CD4-positive, CD25-positive, alpha-beta regulatory T cell (primary cell): ENCODE measurements at places on chromosomes 13 and 19. TPM values are rescaled to one million over a fixed set of nuclear protein-coding genes. Genes with fewer than 3 reads are reported as not detected.
A peak's percentile ranks its signal among the peaks of the same experiment; 100 is the strongest.

DNA sequence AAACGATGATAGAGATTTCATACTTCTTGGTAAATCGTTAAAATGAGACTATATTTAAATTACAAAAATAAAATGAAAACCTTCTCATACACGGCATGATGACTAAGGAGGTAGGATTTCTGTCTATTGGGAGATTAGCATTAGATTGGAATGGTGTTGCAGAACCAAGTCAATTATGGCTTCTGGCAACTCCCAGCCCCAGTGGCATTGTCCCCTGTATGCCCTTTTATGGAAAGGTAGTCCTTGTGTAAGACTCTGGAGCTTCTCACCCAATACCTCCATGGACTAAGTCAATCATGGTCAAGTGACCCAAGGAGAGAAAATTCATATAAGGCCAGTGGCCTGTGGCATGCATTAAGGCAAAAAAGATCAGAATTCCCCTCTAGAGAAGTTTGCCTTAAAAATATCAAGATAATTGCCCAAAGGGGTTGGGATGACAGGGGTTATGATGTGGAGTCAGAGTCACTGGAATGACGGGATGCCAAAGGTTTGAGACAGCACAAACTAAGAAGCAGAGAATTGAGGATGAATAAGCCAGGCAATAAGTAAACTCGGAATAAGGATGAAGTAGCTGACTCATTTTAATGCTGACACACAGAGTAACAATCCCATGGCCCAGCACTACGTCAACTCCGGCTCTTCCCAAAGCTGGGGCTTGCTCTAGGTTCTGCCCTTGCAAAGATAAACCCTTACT is 57.8 kb upstream of the POSTN start:
- no peak overlapping the region for H3K4me3 ChIP-seq
- no peaks in the 10 kb centered on the region for H3K4me1 ChIP-seq
- H3K27me3 ChIP-seq, result no peaks in the 10 kb centered on the region
- no peak for DNase-seq

GRCh38 chr19:19514215-19514657 is 1.1 kb downstream of the TSSK6 start:
- no peak overlapping the region for H3K27ac ChIP-seq
- H3K27me3 ChIP-seq, result no peaks in the 10 kb centered on the region
- peaks cover under 1% of the 10 kb centered on the region for H3K36me3 ChIP-seq
- H3K4me1 ChIP-seq, result peaks cover 24% of the 10 kb centered on the region

DNA sequence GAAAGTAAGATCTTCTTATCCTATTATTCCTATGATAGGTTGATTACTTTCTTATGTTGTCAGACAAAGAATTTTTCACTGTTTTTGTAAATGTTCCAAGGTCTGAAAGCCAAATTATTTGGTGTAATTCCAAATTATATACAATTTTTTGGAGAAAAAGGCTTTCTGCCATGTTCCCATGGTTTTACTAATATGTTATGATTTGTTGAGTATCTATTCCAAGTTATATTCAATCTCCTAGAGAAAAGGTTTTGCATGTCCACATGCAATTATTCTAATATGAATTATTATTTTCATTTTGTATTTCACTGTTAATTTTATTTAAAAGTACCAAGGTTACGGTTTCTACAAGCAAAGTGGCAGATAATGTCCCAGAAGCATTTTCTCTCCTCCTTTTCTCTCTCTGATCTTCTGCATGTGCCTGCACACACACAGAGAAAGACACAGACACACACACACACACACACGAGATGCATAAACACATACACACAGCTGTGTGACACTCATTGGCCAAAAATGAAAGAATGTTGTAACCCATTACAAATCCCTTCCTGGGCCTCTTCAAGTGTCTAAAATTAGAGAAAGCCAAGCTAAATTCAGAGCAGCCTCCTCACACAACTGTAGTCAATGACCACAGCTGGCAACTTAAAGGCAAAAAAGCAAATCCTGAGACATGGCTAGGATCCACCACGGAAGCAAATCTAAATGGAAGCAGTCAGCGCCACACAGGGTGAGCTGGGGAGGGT is 621.0 kb downstream of the EFNB2 start:
- H3K36me3 ChIP-seq, result no peaks in the 10 kb centered on the region
- H3K27ac ChIP-seq, result no peak overlapping the region
- H3K27me3 ChIP-seq, result no peaks in the 10 kb centered on the region
- H3K4me3 ChIP-seq, result no peak overlapping the region

- peaks cover 6% of the 10 kb centered on the region for H3K36me3 ChIP-seq
- H3K27me3 ChIP-seq, result no peaks in the 10 kb centered on the region
- H3K4me1 ChIP-seq, result no peaks in the 10 kb centered on the region
- H3K4me3 ChIP-seq, result no peak overlapping the region
- DNase-seq, result no peak
Measured at GRCh38 chr19:37931881-37932655, 25.1 kb downstream of the SIPA1L3 start.

GRCh38 chr13:46179491-46179908 is 2.5 kb downstream of the LCP1 start:
- DNase-seq, result peak; percentile 79
- H3K27me3 ChIP-seq, result no peaks in the 10 kb centered on the region
- H3K4me1 ChIP-seq, result peaks cover 81% of the 10 kb centered on the region
- peak overlapping the region; percentile 94 for H3K27ac ChIP-seq
- no peaks in the 10 kb centered on the region for H3K36me3 ChIP-seq

- peaks cover 52% of the 10 kb centered on the region for H3K4me1 ChIP-seq
- H3K36me3 ChIP-seq, result peaks cover 10% of the 10 kb centered on the region
- H3K27me3 ChIP-seq, result no peaks in the 10 kb centered on the region
Measured at GRCh38 chr19:34172661-34173192, 423 bp downstream of the LSM14A start.

- no peak overlapping the region for H3K27ac ChIP-seq
- H3K4me3 ChIP-seq, result no peak overlapping the region
- H3K27me3 ChIP-seq, result no peaks in the 10 kb centered on the region
- peaks cover 60% of the 10 kb centered on the region for H3K36me3 ChIP-seq
- DNase-seq, result no peak
Measured at GRCh38 chr19:16836115-16837034, 7.2 kb downstream of the SIN3B start.

GRCh38 chr13:74000876-74001275 is 133.3 kb downstream of the KLF12 start:
- no peak for DNase-seq
- H3K27ac ChIP-seq, result no peak overlapping the region
- no peak overlapping the region for H3K4me3 ChIP-seq
- no peaks in the 10 kb centered on the region for H3K27me3 ChIP-seq
- H3K4me1 ChIP-seq, result peaks cover 6% of the 10 kb centered on the region
- no peaks in the 10 kb centered on the region for H3K36me3 ChIP-seq

DNA sequence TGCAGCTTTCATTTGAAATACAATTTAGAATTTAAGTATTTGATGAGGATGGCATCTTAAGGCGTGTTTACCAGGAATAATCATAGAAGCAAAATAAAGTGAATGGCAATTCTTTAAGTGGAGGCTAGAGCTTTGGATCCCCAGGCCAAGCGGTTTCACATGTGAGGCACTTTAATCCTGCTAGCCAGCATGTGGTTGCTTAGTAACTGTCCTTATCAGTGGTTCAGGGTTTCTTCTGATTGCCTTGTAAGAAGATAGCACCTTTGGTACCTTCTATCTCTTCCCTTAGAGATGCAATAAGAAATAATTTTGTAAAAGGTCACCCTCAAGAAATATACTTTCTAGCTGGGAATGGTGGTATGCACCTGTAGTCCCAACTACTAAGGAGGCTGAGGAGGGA is 38.9 kb upstream of the SERP2 start:
- H3K4me3 ChIP-seq, result no peak overlapping the region
- H3K36me3 ChIP-seq, result no peaks in the 10 kb centered on the region
- no peak for DNase-seq
- no peak overlapping the region for H3K27ac ChIP-seq
- no peaks in the 10 kb centered on the region for H3K27me3 ChIP-seq

DNA sequence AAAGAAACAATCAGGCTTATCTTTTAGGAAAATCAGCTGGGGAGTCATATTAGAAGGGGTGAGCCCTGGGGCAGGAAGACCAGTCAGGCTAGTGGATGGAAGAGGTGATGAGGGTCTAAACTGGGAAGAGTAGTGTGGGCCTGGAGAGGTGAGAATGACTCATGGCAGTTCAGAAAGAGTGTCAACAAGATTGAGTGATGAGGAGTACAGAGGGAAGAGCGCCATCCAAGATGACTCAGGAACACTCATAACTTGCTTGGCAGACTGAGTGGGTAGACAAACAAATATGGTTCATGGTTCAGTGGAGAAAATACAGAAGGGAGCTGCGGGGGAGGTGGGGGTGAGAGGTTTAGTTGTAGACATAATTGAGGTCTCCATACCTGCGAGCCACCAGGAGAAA is 17.3 kb upstream of the CLDN10 start:
- H3K36me3 ChIP-seq, result no peaks in the 10 kb centered on the region
- H3K4me3 ChIP-seq, result no peak overlapping the region
- no peak overlapping the region for H3K27ac ChIP-seq
- H3K4me1 ChIP-seq, result no peaks in the 10 kb centered on the region

- no peak overlapping the region for H3K4me3 ChIP-seq
- no peaks in the 10 kb centered on the region for H3K4me1 ChIP-seq
- H3K27ac ChIP-seq, result no peak overlapping the region
- no peaks in the 10 kb centered on the region for H3K36me3 ChIP-seq
Measured at GRCh38 chr13:110457361-110457760, 104.2 kb downstream of the RAB20 start.

DNA sequence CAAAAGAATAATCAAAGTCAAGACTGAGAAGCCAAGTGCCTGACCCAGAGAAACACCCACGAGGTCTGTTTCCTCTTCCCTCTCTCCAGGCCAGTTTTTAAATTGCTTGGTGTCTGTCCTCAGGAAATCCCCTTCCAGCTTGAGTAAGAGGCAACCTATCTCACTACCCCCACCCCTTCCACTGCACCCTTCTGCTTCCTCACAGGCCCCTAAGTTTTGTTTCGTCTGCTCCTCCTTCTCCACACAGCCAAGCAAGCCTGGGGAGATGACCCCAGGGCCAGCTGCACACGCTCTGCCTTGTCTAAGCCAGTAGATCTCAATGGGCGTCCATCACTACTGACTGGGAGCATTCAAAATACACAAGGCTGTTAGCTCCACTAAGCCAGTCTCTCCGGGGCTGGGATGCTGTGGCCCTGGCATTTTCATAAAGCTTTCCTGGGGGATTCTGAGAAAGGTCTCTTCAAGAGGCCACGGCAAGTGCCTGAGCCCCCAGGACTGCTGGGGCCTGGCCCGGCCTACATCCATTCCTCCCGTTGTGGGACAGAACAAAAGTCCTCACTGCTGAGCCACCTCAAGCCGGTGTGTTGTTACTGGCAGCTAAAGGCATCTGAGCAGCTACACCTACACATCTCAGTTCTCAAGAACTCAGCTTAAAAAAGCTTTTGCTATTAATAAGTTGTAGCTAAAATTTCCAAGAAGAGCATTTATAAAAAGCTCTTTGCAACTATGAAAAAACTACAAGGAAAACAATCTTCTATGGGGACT is 14.9 kb upstream of the IL4I1 start:
- peak overlapping the region; percentile 29 for H3K27ac ChIP-seq
- DNase-seq, result no peak
- no peaks in the 10 kb centered on the region for H3K27me3 ChIP-seq
- H3K4me3 ChIP-seq, result no peak overlapping the region

DNA sequence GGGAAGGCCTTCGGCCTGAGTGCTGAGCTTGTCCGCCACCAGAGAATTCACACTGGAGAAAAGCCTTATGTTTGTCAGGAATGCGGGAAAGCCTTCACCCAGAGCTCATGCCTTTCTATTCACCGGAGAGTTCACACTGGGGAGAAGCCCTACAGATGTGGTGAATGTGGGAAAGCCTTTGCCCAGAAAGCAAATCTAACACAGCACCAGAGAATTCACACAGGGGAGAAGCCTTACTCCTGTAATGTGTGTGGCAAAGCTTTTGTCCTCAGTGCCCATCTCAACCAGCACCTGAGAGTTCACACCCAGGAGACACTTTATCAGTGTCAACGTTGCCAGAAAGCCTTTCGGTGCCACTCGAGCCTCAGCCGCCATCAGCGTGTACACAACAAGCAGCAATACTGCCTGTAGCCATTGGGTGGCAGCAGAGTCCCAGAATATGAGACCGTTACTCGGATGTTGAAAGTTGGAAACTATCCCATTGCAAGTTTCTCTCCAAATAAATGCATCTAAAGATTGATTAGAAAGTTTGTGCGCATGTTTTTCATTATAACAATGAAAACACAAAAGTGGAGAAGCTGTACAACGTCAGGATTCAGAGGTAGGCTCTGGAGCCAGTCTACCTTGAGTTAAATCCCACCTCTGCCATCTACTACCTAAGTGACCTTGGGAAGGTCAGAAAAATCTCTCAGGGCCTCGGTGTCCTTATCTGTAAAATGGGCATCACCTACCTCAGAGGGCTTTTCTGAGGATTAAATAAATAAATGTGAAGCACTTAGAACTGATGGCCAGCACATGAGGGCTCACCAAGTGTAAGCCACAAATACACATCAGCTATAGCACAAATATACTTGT is 21.1 kb downstream of the ZNF473 start:
- H3K4me3 ChIP-seq, result no peak overlapping the region
- H3K4me1 ChIP-seq, result peaks cover 14% of the 10 kb centered on the region
- peaks cover 50% of the 10 kb centered on the region for H3K36me3 ChIP-seq
- no peak overlapping the region for H3K27ac ChIP-seq
- no peaks in the 10 kb centered on the region for H3K27me3 ChIP-seq

GRCh38 chr13:110379905-110380341 is 72.8 kb downstream of the COL4A2 start:
- H3K4me1 ChIP-seq, result no peaks in the 10 kb centered on the region
- no peak overlapping the region for H3K4me3 ChIP-seq
- H3K36me3 ChIP-seq, result no peaks in the 10 kb centered on the region
- H3K27ac ChIP-seq, result no peak overlapping the region

DNA sequence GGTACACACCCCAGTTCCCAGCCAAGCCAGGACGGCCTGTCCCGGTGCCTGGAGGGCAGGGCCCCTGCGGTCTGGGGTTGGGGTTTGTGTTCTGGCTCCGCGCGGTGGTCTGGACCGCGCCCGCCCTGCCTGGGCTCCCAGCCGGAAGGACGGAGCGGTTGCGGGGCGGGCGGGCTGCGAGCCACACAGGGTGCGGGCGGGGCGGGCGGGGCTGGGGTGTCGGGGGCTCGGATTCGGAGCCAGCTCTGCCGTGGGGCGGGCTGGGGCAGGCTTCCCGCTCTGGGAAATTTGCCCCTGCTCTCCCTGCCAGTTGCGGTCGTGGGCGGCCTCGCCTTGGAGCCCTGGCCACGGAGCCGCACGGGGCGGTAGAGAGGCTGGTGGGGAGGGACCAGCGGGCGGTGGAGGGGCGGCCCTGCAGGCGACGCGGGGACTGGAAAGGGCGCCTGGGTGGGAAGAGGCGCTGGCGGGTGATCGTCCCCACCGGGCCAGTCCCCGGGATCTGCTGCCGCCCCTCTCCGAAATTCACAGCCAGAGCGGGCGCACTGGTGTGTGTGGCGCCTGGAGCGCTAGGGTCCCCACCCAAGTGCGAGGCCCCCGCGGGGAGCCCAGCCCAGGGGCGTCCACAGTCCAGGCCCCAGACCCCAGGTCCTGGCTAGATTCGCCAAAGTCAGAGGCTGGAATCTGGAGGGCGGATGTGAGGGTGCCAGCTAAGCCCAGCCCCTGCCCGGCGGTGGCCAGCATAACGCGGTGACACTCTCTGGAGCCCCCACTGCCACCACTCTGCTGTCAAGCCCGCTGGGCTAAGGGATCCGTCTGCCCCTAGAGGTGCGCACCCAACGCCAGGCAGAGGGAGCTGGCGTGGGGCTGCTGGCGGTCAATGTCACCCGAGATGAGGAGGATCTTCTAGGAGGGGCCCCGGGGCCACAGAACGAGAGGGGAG is 11.0 kb upstream of the ZNF492 start:
- H3K27me3 ChIP-seq, result no peaks in the 10 kb centered on the region
- no peak overlapping the region for H3K27ac ChIP-seq
- no peaks in the 10 kb centered on the region for H3K36me3 ChIP-seq
- no peaks in the 10 kb centered on the region for H3K4me1 ChIP-seq
- no peak for DNase-seq

TMIGD2 gene
- polyA plus RNA-seq, result 16.9 TPM

C1QTNF9 gene
- polyA plus RNA-seq, result not detected

IGSF23 gene
- polyA plus RNA-seq, result not detected

LMTK3 gene
- not detected for polyA plus RNA-seq

KIR2DL4 gene
- polyA plus RNA-seq, result not detected

LGALS16 gene
- not detected for polyA plus RNA-seq

ZFP28 gene
- 1.1 TPM for polyA plus RNA-seq

ZNF790 gene
- polyA plus RNA-seq, result 7.9 TPM

DLL3 gene
- 0.13 TPM for polyA plus RNA-seq
